ENCODE measurements at places on chromosomes 2 and 18. TPM values are rescaled to one million over a fixed set of nuclear protein-coding genes. Genes with fewer than 3 reads are reported as not detected.

The REG3G gene
- total RNA-seq = not detected

The MYCN gene
- total RNA-seq = 1.1 TPM

The GREB1 gene
- total RNA-seq = 0.51 TPM

The SPC25 gene
- 12.7 TPM for total RNA-seq
